ENCODE measurements at places on chromosomes 7 and 10. TPM values are rescaled to one million over a fixed set of nuclear protein-coding genes. Genes with fewer than 3 reads are reported as not detected.

- DNase-seq = no peak
Observed at GRCh38 chr10:16820421-16820820, 3.2 kb upstream of the RSU1 start.

DNA sequence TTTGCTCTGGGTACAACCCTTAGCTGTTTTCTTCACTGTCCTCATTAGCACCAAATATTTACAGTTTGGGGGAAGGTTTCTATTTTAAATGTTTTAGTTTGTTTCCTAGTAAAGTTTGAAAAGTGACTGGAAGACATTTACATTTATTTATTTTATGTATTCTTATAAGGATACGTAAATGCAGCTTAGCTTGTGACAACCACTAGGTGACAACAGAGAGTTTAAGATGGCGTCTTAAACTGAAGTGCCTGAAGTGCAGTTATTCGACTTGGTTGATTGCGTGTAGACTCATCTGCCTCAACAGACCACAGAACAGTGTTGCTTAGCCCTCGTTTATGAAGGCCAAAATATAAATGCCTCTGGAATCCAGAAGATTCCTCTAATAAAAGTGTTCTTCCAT lies 378.2 kb upstream of the MYO3A start:
- no peak for DNase-seq

DNA sequence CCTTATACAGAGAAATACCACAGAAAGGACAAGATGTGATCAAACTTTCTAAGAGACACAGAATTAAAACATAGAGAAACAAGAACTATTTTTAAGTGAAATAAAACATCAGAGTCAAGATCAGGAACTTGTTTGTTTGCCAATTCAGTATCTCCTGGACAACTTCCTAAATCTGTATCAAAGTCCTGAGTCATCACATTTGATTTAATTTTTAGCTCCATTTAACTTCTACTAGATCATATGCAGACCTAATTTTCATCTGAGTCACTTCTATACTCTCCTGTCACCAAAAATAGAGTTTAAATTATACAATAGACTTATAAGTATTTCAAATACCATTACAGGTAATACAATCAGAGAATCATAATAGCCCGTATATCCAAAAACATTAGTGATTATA lies 268.1 kb downstream of the PRKG1 start:
- no peak for DNase-seq

GRCh38 chr7:13742126-13742525 lies 247.3 kb downstream of the ETV1 start:
- DNase-seq = no peak

DNA sequence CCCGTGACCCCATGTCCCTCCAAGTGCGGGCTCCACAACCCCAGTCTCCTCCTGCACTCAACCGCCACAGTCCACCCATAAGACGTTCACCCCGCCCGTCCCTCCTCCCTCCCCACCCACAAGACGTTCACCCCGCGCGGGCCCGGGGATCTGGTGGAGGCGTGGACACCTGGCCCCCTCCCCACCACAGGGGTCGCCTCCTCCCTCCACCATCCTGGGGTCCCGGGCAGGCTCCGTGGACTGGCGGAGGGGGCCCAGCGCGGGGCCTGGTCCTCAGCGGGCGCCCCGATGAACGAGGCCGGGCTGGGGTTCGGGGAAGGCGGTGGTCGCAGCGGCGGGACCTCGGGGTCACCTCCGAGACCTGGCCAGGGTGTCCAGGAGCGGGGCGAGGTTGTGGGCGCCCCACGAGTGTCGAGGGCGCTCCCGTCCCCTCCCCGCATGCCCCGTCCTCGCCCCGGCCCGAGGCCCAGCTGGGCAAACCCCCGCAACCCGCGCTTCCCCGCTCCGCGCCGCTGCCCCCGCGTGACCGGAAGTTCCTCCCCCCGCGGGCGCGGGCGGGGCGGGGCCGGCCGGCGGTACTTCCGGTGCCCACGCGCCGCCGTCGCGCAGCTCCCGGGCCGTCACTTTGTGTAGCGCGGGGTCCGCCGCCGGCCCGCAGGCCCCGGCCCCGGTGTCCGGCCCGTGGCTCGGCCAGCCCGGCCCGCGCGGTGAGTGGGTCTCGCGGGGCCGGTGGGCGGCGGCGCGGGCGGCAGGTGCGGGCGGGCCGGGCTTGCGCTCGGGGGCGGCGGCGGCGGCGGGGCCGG lies at the start of gene ZNF316:
ZNF316 (plus strand) TSS at position 578 of the 803 bp plus-strand sequence. CDS start 5,092 bp downstream, outside the sequence.
- peak; percentile 76 for DNase-seq

DNA sequence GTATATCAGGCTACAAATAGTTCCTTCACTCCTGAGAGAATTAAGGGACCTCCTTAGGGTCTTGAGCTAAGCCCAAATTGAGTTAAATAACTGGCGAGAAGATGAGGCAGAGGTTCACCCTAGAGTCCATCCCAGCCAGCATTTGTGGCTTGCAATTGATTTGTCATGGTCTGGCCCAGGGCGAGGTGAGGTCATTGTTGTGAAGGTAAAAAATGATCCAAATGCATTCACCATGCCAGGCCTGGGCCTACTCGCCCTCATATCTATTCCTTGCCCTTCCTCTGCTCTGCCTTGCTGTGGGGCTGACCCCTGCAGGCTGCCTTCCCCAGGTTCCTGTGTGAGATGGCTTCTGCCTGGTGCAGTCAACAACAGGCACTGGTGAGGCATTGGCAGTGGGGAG lies 207.2 kb downstream of the ZNF365 start:
- no peak for DNase-seq

DNA sequence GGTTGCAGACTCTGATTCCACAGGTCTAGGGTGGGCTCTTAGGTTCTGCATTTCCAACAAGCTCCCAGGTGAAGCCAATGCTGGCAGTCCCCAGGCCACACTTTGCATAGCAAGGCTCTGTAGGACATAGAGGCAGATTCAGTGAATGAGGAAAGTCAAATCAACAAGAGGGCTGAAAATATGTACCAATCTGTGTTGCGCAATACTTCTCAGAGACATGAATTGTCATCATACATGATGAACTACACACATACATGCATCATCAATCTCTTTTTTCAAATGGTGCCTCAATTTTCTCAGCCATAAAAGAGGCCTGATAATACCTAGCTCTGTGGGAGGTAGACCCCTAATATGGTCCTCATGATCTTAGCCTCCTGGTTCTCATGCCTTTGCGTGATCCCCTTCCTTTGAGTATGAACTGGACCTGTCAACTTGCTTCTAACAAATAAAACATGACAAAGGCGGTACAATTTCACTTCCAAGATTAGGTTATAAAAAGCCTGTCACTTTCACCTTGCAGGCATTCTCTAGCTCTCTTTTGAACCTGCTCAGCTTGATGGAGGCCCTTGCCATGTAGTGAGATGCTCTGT lies 49.0 kb downstream of the PIK3CG start:
- no peak for DNase-seq

- no peak for DNase-seq
Observed at GRCh38 chr7:100855515-100855914, 3.0 kb downstream of the SLC12A9 start.

GRCh38 chr7:27168265-27168947 lies 3.1 kb upstream of the HOXA9 start:
- no peak for DNase-seq

DNA sequence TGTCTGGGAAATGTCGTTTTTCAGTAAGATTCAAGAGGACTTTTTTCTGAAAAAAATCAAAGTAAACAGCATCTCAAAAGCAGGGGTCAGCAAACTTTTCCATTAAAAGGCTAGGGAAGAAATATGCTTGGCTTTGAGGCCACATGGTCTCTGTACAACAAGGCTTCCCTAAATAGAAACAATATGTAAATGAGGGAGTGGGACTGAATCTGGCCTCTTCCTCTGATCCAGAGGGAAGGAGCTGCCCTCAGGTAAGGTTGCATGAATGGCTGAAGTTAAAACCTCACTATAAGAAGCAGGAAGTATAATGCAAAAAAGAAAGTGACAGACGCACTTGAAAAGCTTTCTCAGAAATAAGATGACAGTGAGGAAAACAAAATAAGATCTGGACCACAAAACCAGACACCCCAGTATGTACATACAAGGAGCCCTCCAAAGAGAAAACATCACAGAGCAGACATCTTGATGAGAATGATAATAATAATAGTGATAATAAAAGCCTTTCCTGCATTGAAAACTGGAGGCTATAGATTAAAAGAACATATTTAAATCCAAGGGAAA lies 115.2 kb downstream of the PLXNA4 start:
- DNase-seq = no peak

DNA sequence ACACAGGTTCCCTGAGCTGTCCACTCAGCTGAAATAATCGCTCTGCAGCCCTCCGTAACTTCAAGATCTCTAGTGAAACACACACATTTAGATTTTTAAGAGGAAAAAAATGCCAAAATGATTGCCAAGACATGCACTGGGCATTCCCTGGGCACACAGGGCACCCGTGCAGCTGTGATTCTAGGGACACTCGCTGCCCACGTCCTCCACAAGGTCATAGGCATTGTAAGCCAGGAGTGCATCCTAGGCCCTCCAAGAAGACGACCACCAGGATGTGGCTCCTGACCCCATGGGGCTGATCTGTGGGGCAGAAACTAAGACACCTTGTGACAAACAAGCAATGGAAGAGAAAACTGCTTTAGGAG lies 563.3 kb downstream of the PTPRN2 start:
- no peak for DNase-seq

DNA sequence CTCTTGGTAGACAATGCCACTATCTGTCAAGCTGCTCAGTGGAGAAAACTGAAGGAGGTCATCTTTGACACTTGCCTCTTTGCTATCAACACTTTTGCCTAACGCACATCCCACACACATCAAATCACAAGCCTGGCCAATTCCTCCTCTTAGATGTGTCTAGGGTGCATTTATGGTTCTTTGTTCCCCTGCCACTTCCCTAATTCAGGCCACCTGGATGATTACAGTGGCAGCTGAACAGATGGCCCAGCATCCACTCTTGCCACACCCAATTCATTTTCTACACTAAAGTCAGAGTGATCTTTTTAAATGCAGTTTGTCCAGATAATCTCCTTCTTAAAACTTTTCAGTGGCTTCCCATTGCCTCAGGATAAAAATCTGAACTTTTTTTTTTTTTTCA lies 58.6 kb downstream of the LAMB4 start:
- DNase-seq = no peak

DNA sequence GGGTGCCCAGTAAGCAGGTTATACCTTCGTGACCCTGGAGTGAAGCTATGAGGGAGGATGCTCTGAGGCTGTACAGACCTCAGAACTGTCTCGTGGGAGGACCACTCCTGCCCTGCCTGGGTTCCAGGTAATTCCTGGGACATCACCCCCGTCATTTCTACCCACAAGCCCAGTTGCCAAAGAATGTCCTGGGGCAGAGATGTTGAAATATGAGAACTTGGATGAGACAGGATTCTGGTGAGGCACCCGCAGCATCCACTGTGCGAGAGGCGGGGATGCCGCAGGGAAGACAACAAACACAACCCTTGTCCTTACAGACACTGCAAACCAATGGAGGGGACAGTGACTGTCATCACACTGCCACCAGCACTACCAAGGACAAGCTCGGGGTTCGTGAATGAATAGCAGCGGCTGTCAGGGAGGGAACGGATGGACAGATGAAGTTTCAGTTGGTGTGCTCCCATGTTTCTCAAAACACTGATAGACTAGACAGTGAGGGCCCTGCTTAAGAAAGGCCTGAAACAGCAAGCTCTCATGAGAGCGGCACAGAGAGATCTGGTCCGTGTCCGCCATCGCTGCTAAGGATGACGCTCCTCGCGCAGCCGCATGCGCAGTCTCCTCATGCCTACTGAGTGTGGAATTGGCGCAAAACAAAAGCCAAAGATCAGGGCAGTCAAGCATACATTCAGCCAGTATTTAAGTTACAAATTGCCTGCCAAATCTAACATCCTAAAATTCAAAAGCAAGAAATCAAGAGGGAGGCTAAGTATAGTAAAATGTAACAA lies 82.0 kb upstream of the RHEB start:
- no peak for DNase-seq

DNA sequence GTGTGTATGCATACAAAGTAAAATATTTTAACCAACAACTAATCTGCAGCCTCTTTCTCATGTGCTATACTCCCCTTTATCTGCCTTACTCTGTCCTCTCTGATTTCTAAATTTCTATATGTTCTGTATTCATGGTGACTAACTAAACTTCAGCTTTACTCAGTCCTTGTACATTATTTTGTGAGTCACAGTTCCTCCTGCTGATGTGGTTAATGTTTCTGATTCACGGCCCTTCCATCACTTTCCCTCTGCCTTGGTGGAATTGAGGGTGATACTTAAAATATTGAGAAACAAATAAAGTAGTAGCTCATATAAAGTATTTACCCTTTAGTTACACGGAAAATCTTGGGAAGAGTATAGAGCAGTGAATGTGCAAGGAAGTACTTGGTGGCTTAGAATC lies 899.1 kb upstream of the ZWINT start:
- no peak for DNase-seq

DNA sequence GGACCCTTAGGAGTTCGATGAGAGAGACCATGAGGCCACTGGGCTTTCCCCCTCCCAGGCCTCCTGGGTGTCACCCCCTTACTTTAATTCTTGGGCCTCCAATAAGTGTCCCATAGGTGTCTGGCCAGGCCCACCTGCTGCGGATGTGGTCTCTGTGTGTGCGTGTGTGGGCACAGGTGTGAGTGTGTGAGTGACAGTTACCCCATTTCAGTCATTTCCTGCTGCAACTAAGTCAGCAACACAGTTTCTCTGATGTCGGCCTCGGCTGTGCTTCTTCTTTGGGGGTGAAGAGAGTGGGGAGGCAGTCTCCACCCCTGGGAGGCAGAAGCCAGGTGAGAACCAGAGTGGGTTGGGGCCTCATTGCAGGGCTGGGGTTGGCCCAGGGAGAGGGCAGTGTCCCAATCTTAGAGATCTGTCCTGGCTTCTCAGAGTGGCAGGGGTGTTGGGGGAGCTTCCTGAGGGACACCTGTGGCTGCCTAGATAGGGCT lies 1.5 kb downstream of the PVRIG start:
- DNase-seq = peak; percentile 86

DNA sequence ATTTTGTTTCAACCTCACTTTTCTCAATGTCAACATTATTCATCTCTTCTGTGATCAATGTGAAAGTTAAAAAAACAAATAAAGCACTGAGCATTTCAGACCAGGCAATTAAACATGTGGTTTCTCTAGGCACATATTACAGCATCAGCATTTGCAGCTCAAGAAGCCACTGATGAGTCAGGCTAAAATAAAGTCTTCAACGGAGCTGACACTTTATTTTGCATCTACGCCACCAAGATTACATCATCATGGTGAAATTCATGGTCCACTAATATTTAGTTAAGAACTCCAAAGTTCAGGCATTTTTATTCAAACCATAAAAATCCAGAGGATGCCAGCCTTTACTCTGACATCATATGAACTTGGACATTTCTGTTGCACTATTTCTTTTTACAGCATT lies 33.0 kb downstream of the MAGI2 start:
- DNase-seq = no peak

Gene VAX1
- not detected for total RNA-seq

Gene INMT
- 0.14 TPM for total RNA-seq

Gene KIAA1549
- total RNA-seq = 0.06 TPM

All from CD8-positive, alpha-beta T cell (primary cell).